EL (cell line): ENCODE measurements at places on chromosomes 5 and 9.

DNA sequence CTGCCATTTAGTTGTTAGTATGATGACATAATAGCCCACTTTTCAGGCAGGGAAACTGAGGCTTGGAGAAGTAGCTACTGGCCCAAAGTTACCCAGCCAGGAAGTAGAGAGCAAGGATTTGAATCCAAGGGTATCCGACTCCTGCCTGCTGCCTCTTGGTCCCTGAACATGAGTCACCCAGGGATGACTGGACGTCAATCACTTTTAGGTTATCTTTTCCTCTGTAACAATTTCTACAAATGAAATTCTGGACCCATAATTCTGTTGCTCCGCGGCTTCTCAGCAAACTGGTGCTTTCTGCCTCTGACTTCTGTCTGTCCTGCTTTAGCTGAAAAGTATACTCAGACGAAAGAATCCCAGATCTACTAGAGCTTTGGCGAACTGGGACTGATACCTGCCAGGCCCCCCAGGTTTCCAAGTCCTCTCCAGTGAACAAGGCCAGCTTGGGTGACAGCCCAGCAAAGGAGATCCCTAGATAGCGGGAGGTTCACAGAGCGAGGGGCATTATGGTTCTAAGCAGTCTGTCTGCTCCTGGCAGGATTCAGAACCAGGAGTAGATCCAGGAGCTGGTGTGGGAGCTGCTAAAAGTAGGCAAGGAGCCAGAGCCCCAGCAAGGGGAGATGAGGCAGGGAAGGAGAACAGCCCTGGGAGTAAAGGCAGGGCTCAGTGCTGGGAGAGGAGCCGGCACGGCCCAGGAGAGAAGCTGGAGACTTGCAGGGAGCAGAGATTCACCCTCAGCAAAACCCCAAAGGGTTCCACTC lies 20.6 kb downstream of the OLFML2A start:
- DNase-seq = no peak

GRCh38 chr9:92716557-92716956 lies 46.6 kb upstream of the IPPK start:
- DNase-seq = peak; percentile 26

GRCh38 chr5:111697215-111697614 lies 59.8 kb downstream of the NREP start:
- DNase-seq = no peak

DNA sequence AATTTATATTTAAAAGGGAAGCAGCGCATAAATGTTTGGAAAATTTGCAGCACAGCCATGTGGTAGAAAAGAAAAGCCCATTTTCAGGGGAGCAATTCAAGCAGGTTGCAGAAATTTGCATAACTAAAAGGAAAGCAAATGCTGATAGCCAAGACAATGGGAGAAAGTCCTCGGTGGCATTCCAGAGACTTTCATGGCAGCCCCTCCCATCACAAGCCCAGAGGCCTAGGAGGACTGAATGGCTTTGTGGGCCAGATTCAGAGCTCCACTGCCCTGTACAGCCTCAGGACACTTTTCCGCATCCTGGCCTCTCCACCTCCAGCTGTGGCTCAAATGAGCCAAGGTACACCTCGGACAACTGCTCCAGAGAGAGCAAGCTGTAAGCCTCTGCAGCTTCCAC lies 462.9 kb downstream of the CDK5RAP2 start:
- DNase-seq = no peak

DNA sequence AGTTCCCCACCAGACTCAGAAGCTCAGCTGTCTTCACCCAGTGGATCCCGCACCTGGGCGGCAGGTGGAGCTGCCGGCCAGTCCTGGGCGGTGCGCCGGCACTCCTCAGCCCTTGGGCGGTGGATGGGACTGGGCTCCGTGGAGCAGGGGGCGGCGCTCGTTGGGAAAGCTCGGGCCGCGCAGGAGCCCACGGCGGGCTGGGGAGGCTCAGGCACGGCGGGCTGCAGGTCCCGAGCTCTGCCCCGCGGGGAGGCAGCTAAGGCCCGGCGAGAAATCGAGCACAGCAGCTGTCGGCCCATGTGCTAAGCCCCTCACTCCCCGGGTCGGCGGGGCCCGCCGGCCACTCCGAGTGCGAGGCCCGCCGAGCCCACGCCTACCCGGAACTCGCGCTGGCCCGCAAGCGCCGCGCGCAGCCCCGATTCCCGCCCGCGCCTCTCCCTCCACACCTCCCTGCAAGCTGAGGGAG lies 560.0 kb downstream of the BRINP1 start:
- DNase-seq = no peak

- DNase-seq = peak; percentile 98
Observed at GRCh38 chr5:35884191-35884769, 27.6 kb downstream of the IL7R start.

GRCh38 chr5:126002222-126002897 lies 420.8 kb upstream of the GRAMD2B start:
- DNase-seq = peak; percentile 71

DNA sequence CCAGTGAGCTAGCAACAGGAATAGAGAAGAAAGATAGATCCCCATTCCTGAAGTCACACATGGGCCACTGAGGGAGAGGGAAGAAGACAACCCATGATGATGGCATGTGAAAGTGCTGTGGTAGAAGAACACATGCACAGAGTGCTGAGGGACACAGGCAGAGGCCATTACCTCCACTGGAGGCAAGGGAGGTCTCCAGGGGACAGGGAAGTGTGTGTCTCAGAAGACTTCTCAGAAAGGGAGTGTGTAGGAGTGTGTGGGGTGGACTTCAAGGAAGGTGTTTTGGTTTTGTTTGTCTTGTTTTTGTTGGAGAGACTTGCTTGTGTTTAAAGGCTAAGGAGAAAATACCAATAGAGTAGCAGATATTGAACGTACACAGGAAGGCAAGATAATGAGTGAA lies 77.0 kb upstream of the SMARCA2 start:
- DNase-seq = no peak

DNA sequence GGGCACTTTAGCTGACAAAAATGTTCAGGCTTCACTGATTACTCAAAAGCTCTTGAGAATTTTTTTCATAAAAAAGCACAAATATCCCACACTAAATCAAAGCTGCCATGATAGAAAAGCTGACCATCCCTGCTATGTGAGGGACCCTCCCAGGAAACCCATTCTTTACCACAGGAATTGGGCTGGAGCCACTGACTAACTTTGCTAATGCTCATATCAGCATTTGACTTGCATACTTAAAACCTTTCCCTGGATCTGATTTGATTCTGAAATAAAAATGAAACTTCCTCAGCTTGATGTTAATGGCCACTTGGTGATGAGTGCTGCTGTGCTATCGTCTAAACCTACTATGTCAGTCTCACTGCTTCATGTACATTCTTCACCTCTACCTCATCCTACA lies 243.6 kb downstream of the PRELID2 start:
- peak; percentile 8 for DNase-seq

GRCh38 chr5:109630093-109630492 lies 59.6 kb upstream of the MAN2A1 start:
- no peak for DNase-seq

DNA sequence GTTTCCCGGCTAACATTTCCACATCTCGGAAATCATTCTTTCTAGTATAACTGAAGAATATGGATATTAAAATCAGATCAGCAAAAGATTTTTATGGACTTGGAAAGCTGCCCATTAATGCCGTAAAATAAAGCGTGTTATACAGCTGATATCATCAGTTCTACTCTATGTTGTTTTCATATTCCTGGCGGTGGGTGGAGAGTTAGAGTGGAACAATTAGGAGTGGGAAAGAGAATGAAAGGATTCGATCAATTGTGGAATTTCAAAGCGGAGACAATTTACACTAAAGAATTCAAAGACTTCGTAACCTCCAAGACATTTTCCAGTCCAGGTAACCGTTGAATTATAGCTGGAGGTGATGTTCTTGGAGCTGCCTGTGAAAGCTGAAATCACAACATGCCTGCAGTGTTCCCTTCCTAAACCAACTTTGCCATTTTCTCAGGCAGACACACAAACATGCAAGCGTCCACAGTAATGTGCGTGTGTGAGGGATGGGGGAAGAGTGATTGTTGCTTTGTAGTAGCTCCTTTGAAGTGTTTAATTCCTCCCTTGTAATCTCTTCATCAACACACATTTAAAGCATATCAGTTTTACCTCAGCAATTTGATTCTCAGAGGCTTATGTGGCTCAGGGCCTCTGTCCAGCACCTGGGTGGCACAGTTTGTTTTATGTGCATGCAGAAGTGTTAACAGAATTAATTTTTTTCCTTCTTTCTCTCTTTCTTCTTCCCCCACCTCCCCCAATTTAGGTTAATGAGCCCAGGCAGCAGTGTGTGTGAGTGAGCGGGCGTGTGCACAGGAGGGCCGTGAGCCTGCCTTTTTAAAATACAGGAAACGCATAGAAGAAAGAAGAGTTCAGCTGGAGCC lies 544.1 kb downstream of the RAB3C start:
- peak; percentile 64 for DNase-seq

- no peak for DNase-seq
Observed at GRCh38 chr5:119515192-119515591, 62.9 kb downstream of the HSD17B4 start.

DNA sequence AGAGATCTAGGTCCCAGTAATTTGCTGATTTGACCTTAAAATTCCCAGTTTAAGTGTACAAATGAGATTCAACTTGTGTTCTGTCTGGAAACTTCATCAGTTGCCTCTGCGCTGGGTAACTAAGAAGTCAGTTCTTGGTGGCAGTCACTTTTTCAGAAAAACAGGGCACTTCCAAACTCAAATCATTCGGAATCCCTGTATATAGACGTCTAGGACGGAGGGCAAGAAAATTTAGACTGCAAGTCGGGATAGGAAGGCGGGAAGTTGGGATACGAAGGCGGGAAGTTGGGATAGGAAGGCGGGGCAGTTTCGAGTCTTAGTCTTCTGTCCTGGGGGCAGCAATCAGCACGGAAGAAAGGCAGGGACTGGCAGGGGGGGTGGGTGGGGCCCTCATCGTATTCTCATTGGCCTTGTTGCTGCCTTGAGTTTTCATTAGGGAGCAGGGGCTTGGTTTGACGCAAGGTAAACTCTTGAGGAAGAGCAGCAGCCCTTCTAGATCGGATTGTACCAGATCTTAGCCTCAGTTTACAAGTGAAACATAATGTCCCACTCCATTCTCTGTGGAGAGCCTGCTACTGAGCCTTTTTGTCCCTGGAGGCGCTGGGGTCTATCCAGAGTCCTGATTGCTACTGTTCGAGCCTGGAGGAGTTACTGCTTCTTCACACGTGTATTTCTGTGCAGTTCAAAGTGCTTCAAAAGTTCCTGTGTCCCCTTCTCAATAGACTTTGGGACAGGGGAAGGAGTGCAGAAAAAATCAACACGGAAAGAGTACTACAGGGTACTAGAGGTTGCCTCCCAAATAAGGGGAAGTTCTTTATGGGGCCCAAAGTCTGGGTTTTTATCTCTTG lies 2.7 kb upstream of the PURA start:
- no peak for DNase-seq

DNA sequence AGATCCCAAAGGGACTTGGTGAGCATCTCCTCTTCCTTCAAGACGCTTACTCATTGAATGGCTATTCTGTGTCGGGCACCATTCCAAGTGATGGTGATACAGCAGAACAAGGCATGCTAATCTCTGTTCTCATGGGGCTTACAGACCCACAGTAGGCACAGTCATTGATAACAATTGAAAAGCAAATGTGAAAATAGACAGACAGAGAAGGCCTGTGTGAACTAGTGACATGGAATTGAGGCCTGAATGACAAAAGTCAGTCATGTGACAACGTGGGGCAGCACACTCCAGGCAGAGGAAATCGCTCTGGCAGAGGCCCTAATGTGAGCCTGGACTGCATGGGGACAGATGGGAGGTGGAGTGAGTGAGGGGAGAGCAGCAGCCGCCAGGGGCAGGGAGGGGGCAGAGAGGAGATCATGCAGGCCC lies 70.7 kb upstream of the CPLX2 start:
- peak; percentile 89 for DNase-seq

- DNase-seq = no peak
Observed at GRCh38 chr5:53712327-53712726, 151.9 kb downstream of the NDUFS4 start.

GRCh38 chr9:105191508-105192121 lies 52.8 kb upstream of the SLC44A1 start:
- DNase-seq = no peak

- no peak for DNase-seq
Observed at GRCh38 chr5:52789851-52790250, 2.1 kb downstream of the ITGA1 start.

DNA sequence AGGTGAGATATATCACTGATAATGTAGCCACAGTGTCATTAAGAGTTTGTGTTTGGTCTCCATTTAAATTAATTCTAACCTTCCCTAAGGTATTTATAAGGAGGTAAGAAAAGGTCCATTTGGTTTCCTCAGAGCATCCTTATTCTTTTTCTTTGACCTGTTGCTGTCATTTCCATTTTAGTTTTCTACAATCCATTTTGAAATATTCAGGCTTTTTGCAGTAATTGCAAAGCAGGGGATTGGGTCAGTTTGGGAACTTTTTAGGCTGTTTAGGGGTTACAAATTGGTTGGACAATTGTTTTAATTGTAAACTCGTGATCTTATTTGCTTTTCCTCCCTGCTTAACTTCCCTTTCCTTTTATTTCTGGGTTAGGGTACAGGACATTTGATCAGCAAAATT lies 42.6 kb upstream of the PDZD2 start:
- no peak for DNase-seq

GRCh38 chr5:171067540-171068130 lies 205.8 kb downstream of the RANBP17 start:
- DNase-seq = no peak

DNA sequence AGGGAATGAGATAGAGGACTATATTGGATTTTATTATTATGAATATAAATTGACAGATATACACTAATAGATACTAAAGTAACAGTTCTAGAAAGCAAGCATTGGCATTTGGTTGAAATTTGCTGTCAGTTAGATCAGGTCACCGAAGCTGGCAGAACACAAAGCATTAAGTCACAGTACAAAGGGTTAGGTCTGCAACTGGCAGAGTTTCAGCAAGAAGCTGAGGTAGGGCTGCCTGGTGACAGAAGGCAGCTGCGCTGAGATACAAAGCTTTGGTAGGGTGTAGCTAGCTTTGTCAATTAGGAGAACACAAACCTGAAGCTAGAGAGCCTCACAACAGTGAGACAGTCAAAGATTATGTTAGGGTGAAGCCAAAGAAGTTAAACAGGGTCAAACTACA lies 6.3 kb upstream of the CSNK1G3 start:
- no peak for DNase-seq

DNA sequence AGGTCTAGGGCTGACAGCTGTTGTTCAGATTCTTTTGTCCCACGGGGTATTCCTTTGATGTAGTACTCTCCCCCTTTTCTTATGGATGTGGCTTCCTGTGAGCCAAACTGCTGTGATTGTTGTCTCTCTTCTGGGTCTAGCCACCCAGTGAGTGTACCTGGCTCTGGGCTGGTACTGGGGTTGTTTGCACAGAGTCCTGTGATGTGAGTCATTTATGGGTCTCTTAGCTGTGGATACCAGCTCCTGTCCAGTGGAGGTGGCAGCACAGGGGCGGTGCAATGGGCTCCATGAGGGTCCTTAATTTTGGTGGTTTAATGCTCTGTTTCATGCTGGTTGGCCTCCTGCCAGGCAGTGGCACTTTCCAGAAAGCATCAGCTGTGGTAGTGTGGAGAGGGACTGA lies 161.3 kb downstream of the CAVIN4 start:
- no peak for DNase-seq

GRCh38 chr5:136819526-136820302 lies 454.4 kb upstream of the TRPC7 start:
- no peak for DNase-seq

- no peak for DNase-seq
Observed at GRCh38 chr9:91415290-91415689, 8.3 kb downstream of the NFIL3 start.

GRCh38 chr9:129319938-129320481 lies 141.9 kb upstream of the IER5L start:
- DNase-seq = no peak

- DNase-seq = no peak
Observed at GRCh38 chr5:81245871-81246235, 12.7 kb downstream of the CKMT2 start.

- DNase-seq = no peak
Observed at GRCh38 chr5:118888556-118888955, 99.8 kb downstream of the DTWD2 start.
